HL-60 (cell line): ENCODE measurements at places on chromosomes 13 and 19.
A peak's percentile ranks its signal among the peaks of the same experiment; 100 is the strongest.

- DNase-seq = no peak
These were observed 31.7 kb upstream of the IL17D start for GRCh38 chr13:20671789-20672188.

- DNase-seq = peak; percentile 75
These were observed 574 bp downstream of the SH3GL1 start for GRCh38 chr19:4399812-4400134.

- DNase-seq = no peak
These were observed 851.0 kb upstream of the KLHL1 start for GRCh38 chr13:70959035-70959775.

DNA sequence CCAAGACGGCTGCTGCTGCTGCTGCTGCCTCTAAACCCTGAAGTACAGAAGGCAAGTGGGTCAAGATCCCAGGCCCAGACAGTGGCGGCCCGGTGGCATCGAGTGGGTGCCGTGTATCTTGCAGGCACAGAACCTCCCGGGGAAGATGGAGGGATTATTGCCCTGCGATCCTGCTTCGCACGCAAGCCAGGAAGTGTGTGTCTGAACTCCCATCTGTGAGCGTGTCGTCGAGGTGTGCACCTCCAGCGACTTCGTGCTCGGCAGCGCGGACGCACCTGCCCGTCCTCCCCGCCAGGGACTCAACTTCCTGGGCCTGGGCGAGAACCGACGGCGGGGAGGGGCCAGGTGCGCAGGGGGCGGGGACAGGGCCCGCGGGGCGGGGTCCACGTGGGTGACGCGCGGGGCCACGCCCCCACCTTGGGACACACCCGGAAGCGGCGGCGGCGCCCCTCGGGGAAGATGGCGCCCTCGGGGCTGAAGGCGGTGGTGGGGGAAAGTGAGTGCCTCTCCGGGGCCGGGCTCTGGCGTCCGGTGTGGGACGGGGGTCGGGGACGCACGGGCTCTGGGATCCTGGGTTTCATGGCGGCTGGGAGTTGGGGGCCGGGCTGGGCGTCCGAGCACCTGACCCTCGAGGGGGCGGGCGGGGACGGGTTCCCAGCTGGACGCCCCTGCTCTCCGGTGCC is at the start of gene STXBP2:
Gene STXBP2 (plus strand): TSS at position 420 of the 683 bp plus-strand sequence. CDS start 40 bp downstream, at position 460.
- peak; percentile 87 for DNase-seq

DNA sequence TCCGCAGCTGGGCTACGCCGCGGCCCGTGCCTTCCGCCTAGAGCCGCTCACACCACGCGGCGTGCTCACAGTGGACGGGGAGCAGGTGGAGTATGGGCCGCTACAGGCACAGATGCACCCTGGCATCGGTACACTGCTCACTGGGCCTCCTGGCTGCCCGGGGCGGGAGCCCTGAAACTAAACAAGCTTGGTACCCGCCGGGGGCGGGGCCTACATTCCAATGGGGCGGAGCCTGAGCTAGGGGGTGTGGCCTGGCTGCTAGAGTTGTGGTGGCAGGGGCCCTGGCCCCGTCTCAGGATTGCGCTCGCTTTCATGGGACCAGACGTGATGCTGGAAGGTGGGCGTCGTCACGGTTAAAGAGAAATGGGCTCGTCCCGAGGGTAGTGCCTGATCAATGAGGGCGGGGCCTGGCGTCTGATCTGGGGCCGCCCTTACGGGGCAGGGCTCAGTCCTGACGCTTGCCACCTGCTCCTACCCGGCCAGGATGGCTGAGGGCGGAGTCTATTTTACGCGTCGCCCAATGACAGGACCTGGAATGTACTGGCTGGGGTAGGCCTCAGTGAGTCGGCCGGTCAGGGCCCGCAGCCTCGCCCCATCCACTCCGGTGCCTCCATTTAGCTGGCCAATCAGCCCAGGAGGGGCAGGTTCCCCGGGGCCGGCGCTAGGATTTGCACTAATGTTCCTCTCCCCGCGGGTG is 7.4 kb downstream of the DBP start:
- DNase-seq = no peak

GRCh38 chr19:33601583-33601982 is 20.2 kb upstream of the CHST8 start:
- no peak for DNase-seq

DNA sequence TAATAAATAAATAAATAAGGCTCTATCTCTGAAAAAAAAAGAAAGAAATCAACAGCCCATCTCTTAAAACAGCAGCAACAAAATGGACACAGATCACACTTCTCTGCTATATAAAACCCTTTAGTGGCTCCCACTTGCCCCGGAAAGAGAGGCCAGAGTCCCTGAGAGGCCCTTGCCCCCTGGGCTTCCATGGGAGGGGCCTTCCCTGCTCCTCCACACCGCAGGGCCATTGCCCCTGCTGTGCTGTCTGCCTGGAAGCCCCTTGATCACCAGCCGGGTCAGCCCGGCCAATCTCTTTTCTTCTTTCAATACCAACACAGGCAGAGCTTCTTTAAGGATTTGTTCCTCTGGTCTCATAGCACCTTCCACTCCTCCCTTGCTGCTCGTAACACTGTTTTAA is 171.1 kb downstream of the URI1 start:
- no peak for DNase-seq

- DNase-seq = no peak
These were observed 6.2 kb downstream of the TMTC4 start for GRCh38 chr13:100668408-100668807.

- no peak for DNase-seq
These were observed 53.9 kb upstream of the FLT1 start for GRCh38 chr13:28548872-28549271.

DNA sequence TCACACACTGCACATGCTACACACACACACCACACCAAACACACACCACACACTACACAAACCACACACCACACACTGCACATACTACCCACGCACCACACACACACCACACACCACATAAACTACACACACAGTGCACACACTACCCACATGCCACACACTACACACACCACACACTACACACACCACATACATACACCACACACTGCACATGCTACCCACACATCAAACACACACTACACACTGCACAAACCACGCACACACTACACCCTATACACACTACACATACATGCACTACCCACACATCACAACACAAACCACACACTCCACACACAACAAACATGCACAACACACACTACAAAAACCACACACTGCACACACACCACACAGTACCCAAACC is 6.0 kb downstream of the MAG start:
- DNase-seq = no peak

GRCh38 chr19:16445238-16446107 is 26.3 kb downstream of the EPS15L1 start:
- peak; percentile 65 for DNase-seq

DNA sequence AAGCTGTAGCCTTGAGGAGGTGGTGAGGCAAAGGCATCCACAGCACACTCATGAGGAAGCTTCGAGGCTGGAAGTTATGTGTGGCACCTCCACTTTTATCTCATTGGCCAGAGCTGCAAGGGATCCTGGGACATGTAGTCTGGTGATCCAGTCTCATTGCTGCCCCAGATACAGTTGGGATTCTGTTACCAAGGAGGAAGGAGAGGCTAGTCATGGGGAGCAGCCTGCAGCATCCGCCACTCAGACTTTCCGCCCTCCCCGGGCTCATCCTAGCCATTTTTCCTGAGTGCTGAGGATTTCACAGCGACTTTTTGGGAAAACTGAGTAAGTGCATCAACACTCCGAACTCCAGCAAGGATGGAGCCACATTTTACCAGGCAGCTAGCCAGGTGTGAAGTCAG is 74.4 kb downstream of the DPF1 start:
- peak; percentile 3 for DNase-seq

DNA sequence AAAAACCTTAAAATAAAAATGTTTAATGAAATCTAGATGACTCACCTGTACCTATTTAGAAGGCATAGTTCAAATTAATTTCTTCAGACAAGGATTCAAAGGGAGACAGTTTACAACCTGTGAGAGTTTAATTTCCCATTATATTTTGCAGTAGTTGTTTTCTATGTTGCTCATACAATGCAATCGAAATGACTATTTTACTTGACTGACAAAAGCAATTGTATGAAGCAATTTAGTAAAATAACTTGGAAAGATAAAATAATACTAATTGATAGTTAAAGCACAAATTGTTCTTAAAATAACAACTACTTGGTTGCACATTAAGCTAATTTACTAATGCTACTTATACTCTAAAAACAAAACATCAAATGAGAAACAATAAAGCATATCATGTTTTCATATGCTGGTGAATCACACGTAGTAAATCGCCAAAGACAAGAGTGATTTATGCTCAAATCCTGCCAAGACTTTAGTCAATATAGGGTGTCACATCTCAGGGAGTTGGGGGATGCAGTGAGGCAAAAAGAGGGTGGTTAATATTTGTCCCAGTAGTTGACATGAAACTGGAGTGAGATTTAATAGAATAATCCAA is 6.4 kb downstream of the DACH1 start:
- no peak for DNase-seq

DNA sequence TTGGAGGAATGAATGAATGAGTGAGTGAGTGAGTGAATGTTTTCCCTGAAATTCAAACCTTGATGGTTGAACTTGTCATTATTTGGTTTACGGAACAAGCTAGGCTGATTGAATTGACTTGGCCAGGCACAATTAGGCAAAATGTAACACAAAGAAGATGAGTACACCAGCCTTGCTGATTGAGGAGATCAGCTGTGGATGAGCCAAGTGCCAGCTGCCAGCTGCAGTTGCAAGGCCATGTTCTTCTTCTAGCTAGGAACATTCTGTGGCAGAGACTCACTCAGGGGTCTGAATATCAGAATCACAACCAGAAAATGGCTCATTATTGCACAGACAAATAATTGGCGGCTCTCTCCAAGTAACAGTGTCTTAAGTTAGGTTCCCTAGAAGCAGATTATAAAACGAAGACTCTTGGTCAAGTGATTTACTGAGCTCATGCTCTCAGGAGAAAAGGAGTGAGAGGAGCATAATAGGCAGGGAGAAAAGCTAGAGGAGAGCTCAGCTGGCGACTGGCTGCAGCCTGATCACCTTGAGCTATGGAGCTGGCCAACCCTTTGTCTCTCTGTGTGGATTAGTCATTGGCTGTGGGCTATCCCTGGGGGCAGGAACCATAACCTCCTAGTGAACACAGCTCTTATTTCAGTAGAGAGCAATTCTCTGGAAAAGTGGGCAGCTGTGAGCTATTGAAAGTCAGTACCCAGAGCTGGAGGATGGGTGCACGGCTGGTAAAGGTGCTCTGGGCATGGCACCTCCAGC is 225.3 kb upstream of the SERP2 start:
- no peak for DNase-seq

DNA sequence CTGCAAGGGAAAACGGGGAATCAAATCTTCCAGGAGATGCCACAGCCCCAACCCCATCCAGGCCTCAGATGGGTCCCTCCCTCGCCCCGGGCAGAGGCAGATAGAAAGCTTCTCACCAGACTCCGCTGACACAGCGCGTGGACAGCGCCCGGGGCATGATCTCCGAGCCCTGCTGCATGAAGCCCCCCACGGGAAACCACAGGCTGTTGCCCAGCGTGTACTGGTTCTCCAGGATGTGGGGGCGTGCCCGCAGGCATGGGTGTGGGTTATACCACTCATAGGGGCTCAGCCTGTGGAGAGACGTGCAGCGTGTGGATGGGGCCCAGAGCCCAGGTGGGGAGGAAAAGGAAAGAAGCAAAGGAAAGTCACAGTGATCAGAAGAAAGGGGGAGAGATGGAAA is 27.2 kb upstream of the ATP1A3 start:
- DNase-seq = no peak

- DNase-seq = no peak
These were observed 654 bp downstream of the STAP2 start for GRCh38 chr19:4337906-4338440.

- DNase-seq = no peak
These were observed 33.6 kb upstream of the HMGB1 start for GRCh38 chr13:30499338-30499737.

DNA sequence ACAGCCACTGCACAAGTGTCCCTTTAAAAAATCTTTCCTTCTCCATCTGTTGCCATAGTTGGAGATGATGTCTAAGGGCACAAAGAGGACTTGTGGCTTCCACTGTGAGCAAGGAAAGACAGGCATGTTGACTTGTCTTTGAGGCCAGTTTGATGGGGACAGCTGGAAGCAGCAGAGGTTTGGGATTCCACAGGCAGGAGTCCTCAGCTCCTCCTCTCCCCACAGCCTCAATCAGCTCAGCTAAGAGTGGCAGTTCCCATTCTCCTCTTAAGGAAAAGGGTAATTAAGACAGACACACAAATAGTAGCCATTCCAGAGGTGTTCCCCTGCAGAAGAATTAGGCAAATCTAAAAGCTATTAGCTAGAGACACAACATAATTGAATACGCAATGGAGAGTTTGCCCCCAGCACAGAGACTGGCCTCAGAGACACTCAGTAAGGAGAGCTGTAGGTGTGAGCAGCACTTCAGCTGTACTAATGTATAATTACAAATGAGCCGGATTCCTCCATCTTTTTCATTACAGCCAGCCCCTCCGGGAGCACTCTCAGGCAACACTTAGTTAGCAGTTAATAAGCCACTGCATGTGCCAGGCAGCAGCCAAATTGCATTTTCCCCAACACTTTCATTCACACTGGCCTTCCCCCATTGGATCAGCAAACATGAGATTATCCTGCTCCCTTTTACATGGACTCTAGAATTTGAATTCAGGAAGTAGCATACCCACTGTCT is 434.0 kb downstream of the FOXO1 start:
- DNase-seq = no peak

DNA sequence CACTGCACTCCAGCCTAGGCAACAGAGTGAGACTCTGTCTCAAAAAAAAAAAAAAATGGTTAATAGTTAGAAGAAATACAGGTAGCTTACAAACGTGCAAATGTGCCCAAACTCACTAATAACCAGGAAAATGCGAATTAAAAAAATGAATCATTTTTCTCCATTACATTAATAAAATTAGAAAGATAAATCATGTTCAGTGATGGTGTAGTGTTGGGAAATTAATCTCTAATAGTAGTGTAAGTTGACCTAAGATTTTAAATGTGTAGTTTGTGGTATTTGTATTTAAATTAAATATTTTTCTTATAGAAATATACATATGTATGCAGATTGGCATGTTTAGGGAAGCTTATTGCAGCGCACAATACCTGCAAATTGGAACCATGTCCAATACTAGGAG is 57.6 kb downstream of the PCCA start:
- DNase-seq = no peak

DNA sequence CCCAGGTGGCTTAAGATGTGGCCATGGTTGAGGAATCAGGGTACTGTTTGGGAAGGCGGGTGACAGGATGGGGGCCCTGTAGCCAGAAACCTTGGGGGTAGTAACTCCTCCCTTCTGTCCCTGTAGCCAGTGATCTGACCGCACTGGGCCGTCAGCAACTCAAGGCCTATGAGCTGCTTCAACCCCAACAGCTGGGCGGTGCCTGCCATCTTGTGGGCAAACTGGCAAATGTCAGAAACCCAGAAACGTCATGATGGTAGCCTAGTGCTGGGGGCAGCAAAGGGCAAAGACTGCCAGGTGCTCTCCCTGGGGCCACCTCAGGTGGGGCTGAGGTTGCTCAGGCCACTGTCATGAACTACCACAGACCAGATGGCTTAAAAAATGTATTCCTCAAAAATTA is 3.5 kb downstream of the COPE start:
- DNase-seq = peak; percentile 46
